ENCODE measurements at places on chromosomes 13 and 19.

GRCh38 chr13:28747851-28748250 is 29.1 kb upstream of the SLC46A3 start:
- DNase-seq = no peak

- DNase-seq = no peak
These were observed 1591.5 kb downstream of the PCDH9 start for GRCh38 chr13:65638572-65639168.

DNA sequence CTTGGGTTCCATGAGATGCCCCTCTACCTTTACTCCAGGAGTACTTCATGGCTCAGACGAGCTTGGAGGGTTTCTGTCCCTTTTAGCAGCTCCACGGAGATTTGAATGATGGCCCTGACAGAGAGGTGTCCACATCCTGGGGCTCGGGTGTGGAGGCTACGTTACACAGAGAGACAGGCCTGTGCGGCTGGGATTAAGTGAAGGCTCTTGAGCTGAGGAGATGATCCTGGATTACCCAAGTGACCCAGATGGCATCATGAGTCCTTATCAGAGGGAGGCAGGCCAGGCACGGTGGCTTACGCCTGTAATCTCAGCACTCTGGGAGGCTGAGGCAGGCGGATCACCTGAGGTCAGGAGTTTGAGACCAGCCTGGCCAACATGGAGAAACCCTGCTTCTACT is 12.4 kb downstream of the DPP9 start:
- no peak for DNase-seq

DNA sequence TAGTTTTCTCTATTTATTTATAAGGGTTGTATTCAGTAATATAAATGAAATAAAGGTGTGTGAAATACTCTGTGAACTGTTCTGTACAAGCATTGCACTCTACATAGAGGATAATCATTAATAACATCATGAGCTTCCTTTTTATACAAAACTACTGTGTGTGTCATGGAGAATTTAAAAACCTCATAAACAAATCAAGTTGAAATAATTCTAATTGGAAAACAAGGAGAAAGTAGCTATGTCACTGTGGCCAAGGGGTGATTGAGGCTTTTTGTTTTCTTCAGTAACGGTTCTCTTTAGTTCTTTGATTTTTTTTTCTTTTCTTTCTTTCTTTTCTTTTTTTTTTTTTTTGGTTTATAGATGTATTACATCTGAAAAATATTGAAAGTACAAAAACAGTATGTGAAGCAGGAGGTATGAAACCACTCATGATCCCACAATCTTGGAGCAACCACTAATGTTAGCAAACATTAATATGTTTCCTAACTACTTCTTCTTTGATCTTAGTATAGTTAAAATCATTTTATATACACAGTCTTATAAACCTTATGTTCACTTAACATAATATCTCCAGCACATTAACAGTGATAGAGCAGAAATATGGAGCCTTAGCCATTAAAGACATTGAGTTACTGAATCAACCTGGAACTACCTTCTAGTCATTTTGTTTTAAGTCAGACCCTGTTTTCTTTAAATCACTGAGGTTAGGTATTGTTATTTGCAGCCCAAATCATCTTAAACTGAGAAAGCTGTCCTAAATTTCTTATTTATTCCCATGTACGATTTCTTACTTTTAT is 45.4 kb downstream of the WDFY2 start:
- no peak for DNase-seq

Measured in naive B cell (primary cell).